ENCODE measurements at places on chromosomes 7 and 10.

DNA sequence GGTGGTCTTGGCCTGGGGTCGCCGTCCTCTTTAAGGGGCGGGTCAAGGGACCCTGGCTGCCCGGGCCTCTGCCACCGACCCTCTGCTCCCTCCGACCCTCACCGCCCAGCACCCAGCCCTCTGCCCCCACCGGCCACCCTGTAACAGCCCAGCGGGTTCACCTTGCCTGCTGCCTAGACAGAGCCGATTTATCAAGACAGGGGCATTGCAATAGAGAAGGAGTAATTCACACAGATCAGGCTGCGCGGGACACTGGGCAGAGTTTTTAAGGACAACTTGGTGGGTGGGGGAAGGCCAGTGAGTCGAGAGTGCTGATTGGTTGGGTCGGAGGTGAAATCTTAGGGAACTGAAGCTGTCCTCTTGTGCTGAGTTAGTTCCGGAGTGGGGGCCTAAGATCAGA, 779 bp upstream of the ADCK2 start:
- no peak for DNase-seq

DNA sequence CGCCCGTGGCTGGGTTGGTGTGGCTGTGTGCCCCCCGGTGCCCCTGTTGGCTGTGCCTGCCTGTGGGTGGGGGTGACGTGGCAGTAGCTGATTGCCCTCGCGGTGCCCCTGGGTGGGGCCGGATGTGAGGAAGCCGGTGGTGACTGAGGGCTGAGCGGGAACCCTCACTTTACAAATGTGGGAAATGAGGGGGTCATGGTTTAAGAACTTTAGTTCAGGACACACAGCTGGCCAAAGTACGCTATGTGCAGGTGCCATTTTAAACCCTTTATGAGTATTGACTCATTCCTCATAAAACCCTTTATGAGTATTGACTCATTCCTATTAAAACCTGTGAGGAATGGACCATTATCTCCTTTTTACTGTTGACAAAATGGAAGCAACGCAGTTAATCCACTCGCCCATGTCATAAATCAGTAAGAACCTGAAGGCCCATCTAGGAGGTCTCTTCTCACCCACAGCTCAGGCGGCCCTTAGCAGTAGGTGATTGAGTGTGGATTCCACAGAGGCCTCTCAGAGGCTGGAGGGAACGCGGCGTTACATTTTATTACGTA, 290.1 kb upstream of the COBL start:
- no peak for DNase-seq

GRCh38 chr7:106356-106755, 86.0 kb upstream of the FAM20C start:
- no peak for DNase-seq

DNA sequence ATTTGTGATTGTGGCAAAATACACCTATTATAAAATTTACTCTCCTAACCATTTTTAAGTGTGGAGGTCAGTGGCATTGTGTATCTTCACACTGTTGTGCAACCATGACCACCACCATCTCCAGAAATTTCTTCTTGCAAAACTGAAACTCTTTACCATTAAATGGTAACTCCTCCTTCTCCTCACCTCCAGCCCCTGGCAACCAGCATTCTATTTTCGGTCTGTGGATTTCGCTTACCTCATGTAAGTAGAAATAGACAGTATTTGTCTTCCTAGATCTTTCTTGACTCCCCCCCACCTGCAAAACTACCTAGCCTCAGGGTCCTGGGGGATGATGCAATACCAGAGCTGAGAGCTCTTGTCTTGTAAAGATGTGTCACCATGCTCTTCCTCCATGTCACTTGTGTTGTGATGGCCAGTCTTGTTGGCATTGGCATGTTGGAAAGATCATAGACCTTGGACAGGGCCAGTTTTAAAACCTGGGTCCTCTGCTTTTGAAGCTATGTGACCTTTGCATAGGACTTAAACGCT, 71.1 kb upstream of the EMX2 start:
- DNase-seq: no peak
